ENCODE measurements at places on chromosomes 5 and 9.

DNA sequence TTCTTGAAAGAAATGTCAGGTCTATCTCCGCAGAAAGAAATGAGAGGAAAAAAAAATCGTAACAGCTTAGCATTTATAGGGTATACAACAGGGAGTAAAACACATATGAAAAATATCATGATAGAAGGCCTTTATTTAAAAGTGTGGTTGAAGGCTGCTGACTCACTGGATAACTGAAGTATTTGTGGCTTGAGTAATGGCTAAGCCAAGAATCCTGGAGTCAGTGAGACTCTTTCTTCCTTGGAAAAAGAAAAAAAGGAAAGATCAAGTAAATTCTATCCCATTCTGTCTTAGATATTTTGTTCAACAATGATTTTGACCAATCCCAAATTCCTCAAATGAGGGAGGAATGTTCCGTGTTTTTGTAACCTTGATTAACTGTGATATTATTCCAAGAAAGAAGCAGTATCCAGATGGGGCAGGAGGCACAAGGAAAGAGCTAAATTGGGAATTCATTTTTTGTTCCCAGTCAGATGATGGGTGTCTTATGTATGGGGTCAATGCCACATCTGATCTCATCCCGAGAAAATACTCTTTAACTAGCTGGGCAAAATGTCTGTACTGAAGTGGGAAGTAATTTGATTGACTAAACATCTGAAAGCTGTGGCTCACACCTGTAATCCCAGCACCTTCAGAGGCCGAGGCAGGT is 64.3 kb upstream of the MYO10 start:
- no peak for DNase-seq

DNA sequence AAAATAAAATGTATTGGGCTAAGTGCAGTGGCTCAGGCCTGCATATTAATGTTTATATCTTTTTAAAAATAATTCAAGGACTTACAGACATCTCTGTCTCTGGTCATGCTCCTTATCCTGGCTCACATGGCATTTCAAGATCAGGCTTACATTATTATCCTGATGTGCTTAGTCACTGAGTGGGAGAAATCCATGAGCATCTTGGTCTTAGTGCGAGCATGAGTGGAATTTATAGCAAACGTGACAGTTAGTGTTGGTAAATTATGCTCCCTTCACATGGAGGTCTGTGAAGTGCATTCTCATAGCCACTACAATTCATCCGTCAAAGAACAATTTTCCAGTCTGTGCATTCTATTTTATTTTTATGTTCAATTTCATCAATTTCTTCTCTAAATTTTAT is 237.8 kb upstream of the EDIL3 start:
- DNase-seq, result no peak

GRCh38 chr9:22240619-22241018 is 206.0 kb upstream of the DMRTA1 start:
- no peak for DNase-seq

DNA sequence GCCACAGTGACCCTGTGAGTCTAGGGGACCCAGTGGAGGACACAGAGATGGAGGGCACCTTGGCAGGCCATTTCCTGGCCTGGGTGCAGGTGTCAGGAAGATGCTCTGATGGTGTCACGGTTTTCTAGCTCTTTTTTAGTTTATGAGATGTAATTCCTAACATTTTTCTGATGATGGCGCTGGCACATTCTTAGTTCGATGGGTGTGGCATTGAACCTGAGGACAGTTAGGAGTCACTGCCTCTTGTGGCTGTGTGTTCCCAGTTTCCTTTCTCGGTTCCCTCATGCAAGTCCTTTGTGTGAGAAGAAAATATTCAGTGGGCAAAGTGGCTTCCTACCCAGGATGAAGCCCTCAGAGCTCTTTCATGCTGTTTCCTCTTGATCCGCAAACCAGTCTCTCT is 129.4 kb upstream of the ICE1 start:
- DNase-seq, result no peak

GRCh38 chr5:139649082-139649991 is 1.2 kb downstream of the CXXC5 start:
- DNase-seq, result peak; percentile 53

- no peak for DNase-seq
Measured at GRCh38 chr9:75912951-75913350, 22.5 kb downstream of the PCSK5 start.

- no peak for DNase-seq
Measured at GRCh38 chr5:151902215-151902614, 22.4 kb downstream of the GLRA1 start.

DNA sequence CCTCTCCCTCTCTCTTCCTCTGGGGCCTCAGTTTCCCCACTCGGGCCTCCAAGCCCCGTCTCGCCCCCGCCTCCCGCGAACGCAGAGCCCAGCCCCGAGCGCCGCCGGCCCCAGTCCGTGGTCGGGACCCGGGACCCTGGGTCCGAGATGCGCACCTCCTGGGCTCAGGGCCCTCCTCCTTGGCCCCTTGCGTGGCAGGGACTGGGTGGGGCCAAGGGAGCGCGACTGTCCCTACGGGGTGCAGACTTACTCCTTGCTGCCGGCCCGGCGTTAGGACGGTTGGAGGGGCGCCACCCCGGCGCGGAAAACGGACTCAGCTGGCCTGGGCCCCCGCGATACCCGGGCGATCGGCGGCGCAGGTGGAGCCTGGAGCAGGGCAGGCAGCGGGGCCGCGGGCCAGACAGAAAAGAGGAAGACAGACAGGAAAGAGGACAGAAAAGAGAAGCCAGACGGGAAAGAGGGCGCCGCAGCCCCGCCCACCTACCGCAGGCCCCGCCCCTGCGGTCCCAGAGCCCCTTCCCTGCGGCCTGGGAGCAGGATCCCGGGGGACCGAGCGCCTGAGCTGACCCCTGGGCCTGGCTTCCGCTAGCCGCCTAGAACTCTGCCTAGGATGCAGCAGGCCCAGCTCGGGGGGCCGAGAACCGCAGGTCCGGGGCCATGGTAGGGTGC is at the start of gene GBGT1:
Gene GBGT1 (minus strand): TSS at position 411 of the 669 bp plus-strand sequence. CDS start 1,502 bp downstream, outside the sequence.
- DNase-seq, result peak; percentile 86

DNA sequence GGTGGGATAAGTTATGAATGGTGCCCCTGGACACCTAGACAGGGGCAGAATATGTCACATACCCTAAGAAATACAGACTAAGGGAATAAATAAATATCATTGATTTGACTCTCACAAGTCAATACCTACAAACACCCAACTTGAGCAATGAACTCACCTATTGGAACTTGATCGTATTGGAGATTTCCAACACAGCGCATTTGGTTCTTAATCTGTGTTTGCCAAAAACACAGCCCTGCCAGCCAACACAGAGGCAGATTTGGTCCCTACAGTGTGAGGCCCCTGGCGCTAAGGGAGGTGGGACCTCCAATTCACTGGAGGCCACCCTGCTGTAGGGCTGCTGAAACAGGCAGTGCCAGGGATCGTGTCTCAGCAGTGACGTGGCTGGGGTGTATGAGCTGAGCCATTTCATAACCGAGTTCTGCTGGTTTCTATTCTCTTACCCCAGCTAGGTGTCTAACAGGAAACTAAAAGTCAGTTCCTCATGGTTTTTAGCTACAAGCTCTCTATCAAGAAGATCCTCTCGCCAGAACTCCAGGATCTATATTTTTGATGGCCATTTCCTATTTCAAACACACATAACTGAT is 84.5 kb downstream of the SLC1A1 start:
- peak; percentile 6 for DNase-seq

DNA sequence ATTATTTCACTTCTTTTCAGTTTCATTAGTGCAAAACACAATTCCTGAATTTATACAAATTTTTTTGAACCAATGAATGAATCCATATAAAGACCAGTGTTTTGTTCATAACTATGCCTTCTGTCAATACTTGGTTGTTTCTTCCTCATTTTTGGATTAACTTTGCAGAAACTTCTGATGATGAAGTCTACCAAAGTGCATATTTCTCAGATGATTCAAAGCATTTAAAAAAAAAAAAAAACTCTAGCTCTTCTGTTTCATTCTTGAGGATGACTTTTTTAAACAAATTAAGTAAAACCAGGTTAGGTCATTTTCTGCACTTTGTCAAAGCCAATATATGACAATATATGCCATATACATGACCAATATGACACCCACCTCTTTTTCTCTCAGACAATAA is 92.6 kb downstream of the CHSY3 start:
- DNase-seq, result no peak

DNA sequence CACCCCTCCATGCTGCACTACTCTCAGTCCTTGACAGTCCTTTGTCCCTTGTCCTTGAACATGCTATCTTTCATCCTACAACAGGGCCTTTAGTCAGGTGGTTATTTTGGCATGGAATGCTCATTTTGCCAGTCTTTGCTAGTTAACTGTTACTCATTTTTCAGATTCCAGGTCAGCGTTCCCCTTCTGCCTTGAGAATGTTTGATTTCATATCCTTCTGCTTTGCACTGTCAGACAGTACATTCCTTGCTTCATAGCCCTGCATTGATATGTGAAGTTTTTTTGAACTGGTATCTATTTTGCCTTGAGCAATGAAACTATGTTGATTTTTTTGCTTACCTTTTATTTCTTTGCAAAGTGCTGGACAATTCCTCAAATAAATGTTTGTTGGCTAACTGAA is 638.2 kb upstream of the SEMA6A start:
- no peak for DNase-seq

- DNase-seq, result no peak
Measured at GRCh38 chr9:20320921-20321320, 301.4 kb downstream of the MLLT3 start.

GRCh38 chr5:32545102-32545800 is 40.1 kb upstream of the SUB1 start:
- no peak for DNase-seq

DNA sequence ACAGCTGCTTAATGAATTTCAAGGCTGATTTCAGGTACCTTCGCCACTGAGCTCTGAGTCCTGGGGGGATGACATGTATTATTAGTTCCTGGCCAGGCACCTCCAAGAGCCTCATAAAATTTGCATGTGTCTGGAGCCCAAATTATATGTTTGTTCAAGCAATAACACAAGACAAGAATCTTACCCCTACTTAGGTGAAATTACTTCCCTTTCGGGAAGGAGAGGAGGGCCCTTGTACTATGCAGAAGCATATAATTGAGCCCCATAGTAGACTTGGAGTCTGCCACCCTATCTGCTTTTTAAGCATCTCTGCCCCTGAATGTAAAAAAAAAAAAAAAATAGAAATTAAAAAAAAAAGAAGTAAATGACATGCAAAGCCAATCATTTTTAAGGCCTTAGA is 13.0 kb upstream of the TMEM38B start:
- DNase-seq, result no peak

- no peak for DNase-seq
Measured at GRCh38 chr9:91580136-91580535, 156.5 kb upstream of the NFIL3 start.
